H1 (cell line): ENCODE measurements at places on chromosomes 7 and 10. TPM values are rescaled to one million over a fixed set of nuclear protein-coding genes. Genes with fewer than 3 reads are reported as not detected.

DNA sequence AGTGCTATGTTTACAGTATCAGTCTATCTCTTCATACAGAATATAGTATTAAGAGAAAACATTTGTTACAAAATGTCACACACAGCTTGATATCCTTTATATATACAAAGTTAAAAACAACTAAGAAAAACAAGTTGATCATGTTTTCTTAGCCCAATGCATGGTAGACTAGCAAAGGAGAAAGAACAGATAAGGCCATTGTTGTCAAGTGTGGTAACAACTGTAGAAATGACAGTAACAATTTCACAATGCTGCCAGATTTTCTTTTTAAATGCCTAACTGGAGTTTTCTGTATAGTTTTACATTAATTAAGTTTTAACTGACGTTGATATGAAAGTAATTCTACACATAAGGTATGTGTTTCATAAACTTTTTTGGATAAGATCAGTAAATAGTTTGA is 65.8 kb downstream of the TFEC start:
- H3K27ac ChIP-seq, result no peak overlapping the region
- H3K36me3 ChIP-seq, result no peaks in the 10 kb centered on the region
- no peak overlapping the region for H3K4me3 ChIP-seq

DNA sequence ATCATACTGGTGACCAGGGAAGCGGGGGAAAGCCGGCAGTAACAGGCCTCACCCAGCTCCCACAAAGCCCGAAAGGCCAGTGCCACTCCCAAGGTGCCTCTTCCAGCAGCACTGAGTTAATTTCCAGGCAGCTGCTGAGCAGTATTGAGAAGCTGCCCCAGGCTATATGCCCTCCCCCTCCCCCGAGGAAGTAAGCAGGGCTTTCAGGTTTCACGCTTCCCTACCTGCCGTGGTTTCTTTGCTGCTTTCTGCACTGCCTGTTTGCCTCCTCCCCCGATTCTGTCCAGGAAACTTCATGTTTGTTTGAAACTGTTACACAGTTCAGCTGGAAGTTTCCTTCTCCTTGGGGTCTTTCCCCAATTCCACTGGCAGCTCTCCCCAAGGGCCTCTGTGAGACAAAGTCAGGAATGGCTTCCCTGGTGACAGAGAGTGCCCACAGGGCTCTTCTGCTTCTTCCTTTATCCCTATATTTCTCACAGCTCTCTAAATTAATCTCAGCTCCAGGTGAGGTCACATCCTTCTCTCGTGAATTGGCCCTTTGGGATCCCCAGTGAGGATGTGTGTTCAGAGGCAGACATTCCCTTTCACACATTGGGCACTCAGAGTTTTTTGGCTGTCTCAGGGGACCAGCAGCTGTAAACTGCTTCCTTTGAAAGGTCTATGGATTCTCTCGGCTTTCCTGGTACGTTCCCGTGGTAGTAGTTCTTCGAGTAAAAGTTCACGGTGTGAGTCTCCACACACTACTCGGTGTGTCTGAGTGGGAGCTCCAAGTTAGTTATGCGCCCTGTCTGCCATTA is 19.4 kb downstream of the C1GALT1 start:
- peaks cover 4% of the 10 kb centered on the region for H3K4me1 ChIP-seq
- H3K27me3 ChIP-seq, result no peaks in the 10 kb centered on the region
- DNase-seq, result no peak

GRCh38 chr7:1324028-1324900 is 91.6 kb downstream of the UNCX start:
- H3K27me3 ChIP-seq, result no peaks in the 10 kb centered on the region
- no peak overlapping the region for H3K4me3 ChIP-seq
- H3K4me1 ChIP-seq, result no peaks in the 10 kb centered on the region
- no peak for DNase-seq
- no peak overlapping the region for H3K27ac ChIP-seq
- H3K36me3 ChIP-seq, result no peaks in the 10 kb centered on the region

DNA sequence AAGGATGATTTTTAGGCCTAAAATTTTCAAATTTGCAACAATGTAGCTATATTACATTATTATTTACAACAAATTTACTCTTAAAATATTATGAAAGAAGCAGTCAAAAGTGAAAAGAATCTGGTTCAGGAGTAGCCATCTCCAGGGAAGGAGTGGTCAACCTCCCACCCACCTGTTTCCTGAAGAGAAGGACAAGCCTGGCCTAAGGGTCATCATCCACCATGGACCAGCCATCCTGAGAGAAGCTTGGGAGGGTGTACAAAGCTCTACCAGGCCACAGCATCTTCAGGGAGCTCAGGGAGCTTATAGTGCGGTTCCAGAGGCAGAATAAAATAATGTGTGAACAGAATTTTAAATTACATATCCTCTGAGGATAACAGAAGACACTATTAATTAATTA is 38.1 kb downstream of the COL1A2 start:
- peaks cover 24% of the 10 kb centered on the region for H3K36me3 ChIP-seq
- DNase-seq, result no peak
- H3K27me3 ChIP-seq, result no peaks in the 10 kb centered on the region
- no peak overlapping the region for H3K4me3 ChIP-seq
- no peak overlapping the region for H3K27ac ChIP-seq

GRCh38 chr10:59085054-59085453 is 91.4 kb upstream of the PHYHIPL start:
- no peak for DNase-seq
- H3K27ac ChIP-seq, result no peak overlapping the region
- no peak overlapping the region for H3K4me3 ChIP-seq
- peaks cover 2% of the 10 kb centered on the region for H3K27me3 ChIP-seq
- no peaks in the 10 kb centered on the region for H3K36me3 ChIP-seq
- H3K4me1 ChIP-seq, result no peaks in the 10 kb centered on the region

DNA sequence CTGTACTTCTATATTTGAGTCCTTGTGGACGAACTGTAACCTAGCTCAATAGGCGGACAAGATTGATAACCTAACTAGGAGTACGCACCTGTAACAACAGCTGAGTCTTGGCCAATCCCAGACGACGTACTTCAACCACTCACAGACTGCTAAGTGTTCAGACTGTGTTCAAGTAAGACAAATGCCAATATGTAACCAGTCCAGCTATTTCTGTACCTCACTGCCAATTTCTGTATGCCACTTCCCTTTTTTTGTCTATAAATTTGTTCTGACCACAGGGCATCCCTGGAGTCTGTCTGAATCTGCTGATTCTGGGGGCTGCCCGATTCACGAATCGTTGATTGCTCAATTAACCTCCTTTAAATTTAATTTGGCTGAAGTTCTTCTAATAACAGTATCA is 32.2 kb downstream of the HACD1 start:
- DNase-seq, result no peak
- no peaks in the 10 kb centered on the region for H3K27me3 ChIP-seq
- H3K4me1 ChIP-seq, result no peaks in the 10 kb centered on the region
- no peaks in the 10 kb centered on the region; the same call in 1 of the 2 replicates for H3K36me3 ChIP-seq
- no peak overlapping the region for H3K27ac ChIP-seq
- H3K4me3 ChIP-seq, result no peak overlapping the region

- no peaks in the 10 kb centered on the region for H3K4me1 ChIP-seq
- no peaks in the 10 kb centered on the region for H3K27me3 ChIP-seq
- DNase-seq, result no peak
- H3K36me3 ChIP-seq, result no peaks in the 10 kb centered on the region
- no peak overlapping the region for H3K4me3 ChIP-seq
- H3K27ac ChIP-seq, result no peak overlapping the region
Observed at GRCh38 chr10:100071529-100071928, 10.1 kb downstream of the CPN1 start.

MAT1A gene
- 4.4 and 6.4 TPM in 2 replicates for polyA plus RNA-seq

GRCh38 chr7:130461272-130461671 is 20.5 kb upstream of the CEP41 start:
- no peaks in the 10 kb centered on the region for H3K27me3 ChIP-seq
- no peaks in the 10 kb centered on the region for H3K36me3 ChIP-seq
- H3K4me1 ChIP-seq, result no peaks in the 10 kb centered on the region
- no peak for DNase-seq

DNA sequence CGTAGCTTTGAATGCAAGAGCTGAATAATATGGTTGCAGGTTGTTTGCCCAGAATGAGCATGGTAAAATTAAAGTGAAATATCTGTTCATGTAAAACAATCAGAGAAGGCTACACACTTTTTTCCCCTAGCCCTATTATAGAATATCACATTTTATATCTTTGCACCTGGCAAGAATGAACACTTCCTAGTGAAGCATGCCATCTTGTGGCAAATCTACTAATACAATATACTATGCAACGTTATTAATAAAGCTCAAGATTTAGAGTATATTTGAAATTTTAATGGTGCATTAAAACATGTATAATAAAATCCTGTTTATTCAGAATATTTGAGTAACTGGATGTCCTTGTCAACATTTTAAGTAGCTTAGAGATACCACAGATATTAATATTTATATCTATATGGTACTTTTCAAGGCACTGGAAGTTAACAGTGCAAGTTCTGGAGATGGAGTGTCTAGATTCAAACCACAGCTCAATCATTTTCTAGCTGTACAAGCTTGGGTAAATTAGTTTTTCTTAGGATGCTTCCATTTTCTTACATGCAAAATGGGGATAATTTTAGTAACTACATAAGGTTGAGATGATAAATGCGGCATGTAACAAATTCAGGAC is 643.1 kb upstream of the SEMA3D start:
- H3K4me1 ChIP-seq, result no peaks in the 10 kb centered on the region
- no peak overlapping the region for H3K4me3 ChIP-seq
- H3K36me3 ChIP-seq, result no peaks in the 10 kb centered on the region
- H3K27me3 ChIP-seq, result no peaks in the 10 kb centered on the region

- H3K4me1 ChIP-seq, result peaks cover 4% of the 10 kb centered on the region
- peak; percentile 81 for DNase-seq
- H3K36me3 ChIP-seq, result no peaks in the 10 kb centered on the region
- H3K27ac ChIP-seq, result no peak overlapping the region
- H3K27me3 ChIP-seq, result no peaks in the 10 kb centered on the region
Observed at GRCh38 chr7:39746103-39746819, 122.9 kb downstream of the RALA start.

DNA sequence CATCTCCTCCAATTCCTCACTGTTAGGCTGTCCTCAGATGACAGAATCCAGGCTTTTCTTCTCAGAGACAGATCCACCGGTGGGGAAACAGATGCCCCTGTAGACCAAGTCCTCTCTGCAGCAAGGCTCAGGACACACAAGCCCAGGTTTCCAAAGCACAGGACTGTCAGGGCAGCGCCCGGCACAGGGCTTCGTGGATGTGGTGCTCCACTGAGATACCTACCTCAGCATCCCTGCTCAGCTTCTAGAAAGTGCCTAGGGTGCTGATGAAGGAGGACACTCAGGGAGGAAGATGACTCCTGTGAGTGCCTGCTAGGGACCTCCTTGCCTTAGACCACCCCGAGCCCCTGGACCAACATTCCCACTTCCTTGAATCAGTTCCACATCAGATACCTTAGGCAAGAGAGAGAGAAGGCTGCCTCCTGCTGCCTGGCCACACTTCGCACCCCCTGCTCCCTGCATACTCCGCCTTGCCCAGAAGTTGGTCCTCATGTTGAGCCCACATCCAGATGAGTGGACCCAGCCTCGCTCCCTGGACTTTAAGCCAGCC is 8.9 kb upstream of the RBP3 start:
- no peak overlapping the region for H3K27ac ChIP-seq
- DNase-seq, result no peak
- peaks cover 3% of the 10 kb centered on the region for H3K4me1 ChIP-seq
- no peaks in the 10 kb centered on the region for H3K27me3 ChIP-seq
- H3K4me3 ChIP-seq, result no peak overlapping the region

DNA sequence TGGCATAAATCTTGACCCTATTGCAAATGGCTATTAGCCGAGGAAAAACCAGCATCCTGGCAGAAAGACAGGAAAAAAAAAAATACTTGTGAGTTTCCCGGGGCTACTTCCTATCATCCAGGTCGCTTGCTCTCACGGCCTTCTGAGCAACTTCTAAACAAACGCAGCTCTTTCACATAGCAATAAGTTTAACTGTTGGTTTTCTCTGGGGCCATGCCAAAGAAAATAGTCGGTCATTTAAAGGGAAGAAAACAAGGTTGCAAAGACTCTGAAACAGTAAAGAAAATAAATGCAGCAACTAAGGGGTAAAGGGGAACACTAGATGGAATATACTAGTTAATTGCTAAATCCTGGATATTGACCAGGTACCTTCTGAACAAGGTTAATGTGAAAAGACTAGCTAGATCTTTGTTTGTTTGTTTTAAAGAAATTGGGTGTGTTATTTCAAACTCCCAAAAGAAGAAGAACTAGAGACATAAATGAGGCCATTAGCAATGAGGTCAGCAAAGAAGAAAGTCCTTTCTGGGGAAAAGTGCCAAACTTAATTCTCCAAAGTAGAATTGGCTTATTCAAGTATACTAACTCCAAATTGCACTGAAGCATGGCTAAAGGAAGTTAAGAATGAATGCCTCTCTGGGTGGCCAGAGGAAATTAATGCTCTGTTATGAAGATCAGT is 54.2 kb downstream of the SLC39A12 start:
- H3K4me3 ChIP-seq, result no peak overlapping the region
- H3K27ac ChIP-seq, result no peak overlapping the region
- no peaks in the 10 kb centered on the region for H3K4me1 ChIP-seq
- no peak for DNase-seq
- H3K27me3 ChIP-seq, result no peaks in the 10 kb centered on the region

DNA sequence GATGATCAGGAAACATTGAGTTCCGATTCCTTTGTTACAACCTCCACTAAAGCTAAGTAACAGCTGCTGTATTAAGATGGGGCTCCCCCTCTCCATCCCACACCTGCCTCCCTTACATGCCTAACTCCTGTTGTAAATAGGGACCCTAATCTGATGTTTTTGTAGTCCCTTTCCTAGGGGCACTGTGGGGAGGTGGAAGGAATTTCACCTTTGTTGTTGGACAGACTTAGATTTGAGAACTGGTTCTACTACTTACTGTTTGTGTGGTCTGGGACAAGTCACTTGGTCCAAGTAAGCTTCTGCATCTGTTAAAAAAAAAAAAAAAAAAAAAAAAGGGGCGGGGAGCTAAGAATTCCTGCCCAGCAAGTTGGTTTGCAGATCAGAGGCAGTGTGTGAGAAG is 42.6 kb downstream of the KIAA1217 start:
- peaks cover 16% of the 10 kb centered on the region; the same call in 1 of the 2 replicates for H3K4me1 ChIP-seq
- no peaks in the 10 kb centered on the region for H3K27me3 ChIP-seq

- no peak overlapping the region for H3K27ac ChIP-seq
- no peaks in the 10 kb centered on the region; the same call in 1 of the 2 replicates for H3K36me3 ChIP-seq
- H3K4me3 ChIP-seq, result peak overlapping the region; percentile 74
- peak; percentile 33 for DNase-seq
- H3K27me3 ChIP-seq, result peaks cover 13% of the 10 kb centered on the region
Observed at GRCh38 chr10:17453373-17454091, 863 bp downstream of the ST8SIA6 start.

- H3K27me3 ChIP-seq, result no peaks in the 10 kb centered on the region
- no peak for DNase-seq
- H3K36me3 ChIP-seq, result no peaks in the 10 kb centered on the region
- no peak overlapping the region for H3K4me3 ChIP-seq
Observed at GRCh38 chr7:69826283-69826682, 228.0 kb downstream of the AUTS2 start.

DNA sequence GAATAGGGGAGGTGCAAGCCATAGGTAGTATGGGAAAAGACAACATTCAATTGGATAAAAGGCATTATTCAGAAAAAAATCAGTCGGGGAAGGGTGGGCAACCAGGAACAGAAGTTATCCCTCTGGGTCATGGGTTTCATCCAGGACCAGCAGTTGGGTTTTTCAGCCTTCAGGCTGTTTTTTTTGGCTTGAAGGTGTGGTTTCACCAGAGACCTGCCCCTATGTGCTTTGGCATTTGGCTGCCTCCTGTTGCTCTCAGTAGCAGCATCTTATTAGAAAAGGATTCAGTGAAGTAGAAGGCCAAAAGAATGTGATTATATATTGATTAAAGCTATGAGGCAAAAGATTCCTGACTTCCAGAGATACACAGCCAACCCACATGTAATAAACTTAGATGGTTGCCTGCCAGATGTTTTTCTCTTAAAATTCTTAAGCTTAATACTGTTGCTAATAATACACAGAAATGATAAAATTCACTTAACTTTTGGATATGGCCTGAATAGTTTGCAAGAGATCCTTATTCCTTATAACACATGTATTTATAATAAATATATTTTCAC is 251.7 kb upstream of the CSTF2T start:
- H3K4me3 ChIP-seq, result no peak overlapping the region
- no peaks in the 10 kb centered on the region for H3K27me3 ChIP-seq
- peaks cover 2% of the 10 kb centered on the region for H3K4me1 ChIP-seq
- no peak overlapping the region for H3K27ac ChIP-seq
- DNase-seq, result no peak
